Mesenteric fat pad (tissue), 1 donor: ENCODE measurements at places on chromosomes 13 and 19. TPM values are rescaled to one million over a fixed set of nuclear protein-coding genes. Genes with fewer than 3 reads are reported as not detected.

- DNase-seq: peak; percentile 97
Measured at GRCh38 chr19:48492925-48493717, 18.5 kb downstream of the LMTK3 start.

DNA sequence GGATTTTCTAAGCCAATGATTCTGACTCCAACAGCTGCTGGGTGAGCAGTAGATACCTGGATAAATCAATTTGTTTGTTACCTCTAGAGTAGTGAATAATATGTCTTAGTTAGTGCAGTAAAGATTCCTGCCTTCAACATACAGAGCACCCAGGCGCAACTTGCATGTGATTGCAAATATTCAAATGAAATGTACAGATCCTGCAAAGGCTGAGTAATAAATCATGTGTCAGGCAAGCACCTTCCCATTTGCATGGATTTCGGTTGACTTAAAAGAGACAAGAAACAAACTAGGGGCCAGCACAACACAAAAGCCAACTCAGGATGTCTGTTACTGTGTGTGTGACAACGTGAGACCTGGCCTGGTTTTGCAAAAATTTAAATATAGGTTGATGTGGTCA, 79.7 kb downstream of the TNFSF11 start:
- DNase-seq: no peak

The HIF3A gene
- 27.4 TPM for total RNA-seq

The CGB1 gene
- not detected for total RNA-seq

GRCh38 chr19:39671739-39672363, 16.1 kb downstream of the LGALS16 start:
- no peak for DNase-seq

DNA sequence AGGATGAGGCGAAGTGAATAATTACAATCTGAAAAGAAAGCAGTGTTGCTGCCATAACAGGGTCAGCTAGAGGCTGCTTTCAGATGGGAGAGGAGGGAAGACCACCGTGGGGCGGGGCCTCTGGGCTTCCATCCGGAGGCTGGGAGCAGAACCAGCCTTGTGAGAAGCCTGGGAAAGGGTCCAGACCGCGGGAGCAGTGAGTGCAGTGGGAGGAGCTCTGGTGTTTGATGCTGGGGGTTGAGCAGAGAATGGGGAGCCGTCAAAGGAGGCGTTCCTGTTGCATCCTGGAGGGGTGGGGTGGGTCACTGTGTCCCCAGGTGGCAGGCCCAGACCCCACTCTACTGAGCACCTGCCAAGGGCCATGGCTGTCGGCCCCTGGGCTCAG, 18.1 kb downstream of the NKPD1 start:
- no peak for DNase-seq

DNA sequence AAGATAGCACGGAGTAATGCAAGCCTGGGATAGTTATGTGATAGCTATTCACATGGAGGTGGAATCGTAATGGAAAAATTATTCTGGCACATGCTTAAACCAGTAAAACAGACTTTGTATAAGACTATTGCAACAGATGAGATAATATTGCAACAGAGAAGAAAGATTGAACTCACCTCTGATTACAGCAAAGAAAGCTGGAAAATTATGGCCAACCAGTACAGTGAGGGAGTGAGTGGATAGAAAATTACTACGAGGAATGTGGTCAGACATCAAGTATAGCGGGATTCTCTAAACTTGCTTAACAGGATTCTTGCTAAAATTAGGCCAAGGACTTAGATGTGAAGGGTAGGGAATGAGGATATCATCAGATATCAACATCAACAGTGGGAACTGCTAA, 397.6 kb upstream of the KLHL1 start:
- DNase-seq: no peak

- DNase-seq: no peak
Measured at GRCh38 chr19:40691421-40692211, 1.2 kb upstream of the NUMBL start.

- DNase-seq: no peak
Measured at GRCh38 chr19:2223959-2224358, 12.2 kb downstream of the PLEKHJ1 start.
